ENCODE measurements at places on chromosomes 1 and 21. TPM values are rescaled to one million over a fixed set of nuclear protein-coding genes. Genes with fewer than 3 reads are reported as not detected.

CGN gene
- total RNA-seq: 12.4 TPM

FCGR1A gene
- total RNA-seq: not detected

KCNC4 gene
- 1.3 TPM for total RNA-seq

SPRR2B gene
- total RNA-seq: not detected

DNA sequence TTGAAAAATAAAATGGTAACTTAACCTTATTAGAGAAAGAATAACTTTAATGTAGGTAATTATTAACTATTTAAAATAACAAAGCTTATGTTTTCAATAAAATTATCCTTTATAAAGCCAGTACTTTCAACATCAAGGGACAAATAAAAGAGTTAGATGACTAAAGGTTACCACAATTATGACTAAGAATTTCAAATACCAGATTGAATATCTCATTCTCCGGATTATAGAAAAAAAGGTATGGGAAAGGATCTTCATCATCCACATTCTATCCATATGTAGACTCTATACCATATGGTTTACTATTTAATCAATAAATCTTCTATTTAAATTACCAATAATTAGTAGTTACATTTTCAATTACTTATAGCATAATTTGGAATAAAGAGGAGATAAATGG lies 62.8 kb downstream of the TOR3A start:
- DNase-seq: no peak

GRCh38 chr1:119565131-119565772 lies 58.2 kb downstream of the HSD3B1 start:
- DNase-seq: no peak

All from neural progenitor cell (in vitro differentiated cells).